Frontal cortex (tissue), 4 donors: ENCODE measurements at places on chromosomes 3 and 15.

DNA sequence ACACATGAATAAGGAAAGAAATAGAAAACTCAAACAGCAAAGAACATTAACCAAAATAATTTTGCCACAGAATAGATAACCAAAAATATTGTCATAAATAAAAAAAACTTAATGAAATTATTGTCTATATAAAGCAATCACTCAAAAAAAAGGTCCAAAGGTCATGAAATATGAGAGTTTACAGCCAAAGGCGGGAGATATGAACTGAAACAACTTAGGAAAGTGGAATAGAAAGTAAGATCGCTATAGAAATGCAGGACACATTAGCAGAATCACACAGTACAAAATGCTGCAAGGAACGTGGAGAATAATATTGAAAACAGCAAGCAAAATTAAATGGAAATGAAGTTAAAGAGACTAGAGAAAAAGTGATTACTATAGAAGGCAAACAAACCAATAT lies 375.0 kb upstream of the ARHGEF26 start:
- no peak for DNase-seq

GRCh38 chr3:188941103-188941502 lies 230.7 kb upstream of the TPRG1 start:
- DNase-seq: no peak

DNA sequence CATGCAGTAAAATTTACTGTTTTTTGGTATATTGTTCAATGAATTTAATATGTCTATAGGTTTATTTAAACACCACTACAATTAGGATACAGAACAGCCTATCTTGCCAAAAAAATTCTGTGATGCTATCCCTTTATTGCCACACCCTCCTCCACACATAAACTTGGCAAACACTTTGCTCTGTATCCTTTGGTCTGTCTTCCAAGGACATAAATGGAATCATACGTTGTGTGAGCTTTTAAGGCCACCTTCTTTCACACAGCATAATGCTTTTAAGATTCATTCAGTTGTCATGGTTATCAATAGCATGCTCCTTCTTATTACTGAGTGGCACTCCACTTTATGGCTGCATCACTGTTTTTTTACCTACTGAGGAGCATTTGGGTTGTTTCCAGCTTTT lies 71.5 kb downstream of the CERS3 start:
- no peak for DNase-seq

- no peak for DNase-seq
These were observed 26.5 kb upstream of the UTS2B start for GRCh38 chr3:191356631-191357439.

DNA sequence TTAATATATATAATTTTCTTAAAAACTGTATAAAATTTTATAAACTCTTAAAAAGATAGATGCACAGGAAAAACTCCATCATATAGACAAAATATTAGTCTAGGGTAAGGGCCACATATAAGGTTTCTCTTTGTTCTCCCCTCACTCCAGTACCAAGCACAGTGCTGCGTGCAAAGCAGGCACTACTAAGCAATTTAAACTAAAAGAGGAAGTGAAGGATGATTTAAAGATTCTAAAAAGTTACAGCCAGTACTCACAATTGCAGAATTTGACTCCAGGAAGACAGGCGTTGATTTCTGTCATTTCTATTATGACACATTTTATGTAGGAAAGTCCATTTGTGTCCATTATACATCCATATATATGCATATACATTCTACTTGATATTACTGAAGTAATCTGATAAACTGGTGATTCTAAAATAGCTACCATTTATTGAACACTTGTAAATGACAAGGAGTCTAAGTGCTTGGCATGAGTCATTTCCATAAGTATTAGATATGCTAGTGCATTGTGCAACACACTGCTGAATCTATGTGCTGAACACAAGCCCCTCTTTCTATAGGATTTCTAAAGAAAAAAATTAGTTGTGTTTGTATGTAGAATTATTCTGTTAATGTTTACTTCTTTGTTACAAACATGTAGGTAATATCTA lies 785.5 kb upstream of the ARRDC4 start:
- DNase-seq: no peak

GRCh38 chr3:21901484-21901883 lies 150.5 kb upstream of the ZNF385D start:
- no peak for DNase-seq

- peak; percentile 7 for DNase-seq
These were observed 808 bp downstream of the ARRDC4 start for GRCh38 chr15:97961067-97961954.

GRCh38 chr3:40304352-40304751 lies 5.2 kb upstream of the EIF1B start:
- no peak for DNase-seq

DNA sequence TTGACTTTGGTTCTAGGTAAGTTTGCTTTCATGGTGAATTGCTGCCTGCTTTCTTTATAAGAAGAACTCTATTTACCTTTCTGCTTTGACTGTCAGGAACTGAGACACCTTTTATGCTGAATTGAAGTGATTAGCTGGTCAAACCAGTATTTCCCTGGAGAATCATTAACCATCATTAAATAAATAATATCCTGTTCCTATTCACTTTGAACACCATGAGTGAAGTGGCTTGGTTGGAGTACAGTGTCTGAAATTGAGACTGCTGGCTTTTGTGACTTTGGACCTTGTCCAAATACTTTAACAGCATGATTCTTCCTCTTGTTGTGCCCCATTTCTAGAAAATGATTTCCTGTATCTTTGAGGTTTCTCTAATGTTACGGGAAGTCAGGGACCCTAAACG lies 5.6 kb upstream of the TMEM62 start:
- DNase-seq: no peak

DNA sequence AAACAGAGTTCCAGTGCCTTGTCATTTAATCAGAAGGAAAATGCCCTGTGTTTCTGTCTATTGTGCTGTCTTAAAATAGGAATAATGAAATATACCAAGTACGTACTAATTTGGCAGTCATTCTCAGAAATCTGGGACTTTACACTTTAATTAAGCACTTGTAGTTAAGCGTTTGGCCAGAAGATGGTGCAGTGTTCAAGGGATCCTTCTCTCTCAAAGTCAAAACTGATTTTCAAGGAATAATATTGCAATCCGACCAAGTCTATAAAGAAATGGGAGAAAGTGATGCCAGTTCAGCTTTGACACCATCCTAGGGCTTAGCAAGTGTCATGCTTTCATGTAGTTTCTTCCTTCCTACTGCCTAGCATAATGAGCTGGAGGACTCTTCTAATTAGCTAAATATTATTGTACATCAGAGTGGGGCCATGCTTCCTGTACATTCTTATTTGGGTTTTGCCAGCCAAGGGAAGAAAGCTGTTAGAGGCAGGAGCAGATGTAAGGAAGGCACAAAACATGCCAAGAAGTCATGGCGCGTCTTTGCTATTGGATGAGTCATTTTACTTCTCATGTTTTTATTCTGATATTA lies 64.8 kb downstream of the SAMMSON start:
- no peak for DNase-seq

- no peak for DNase-seq
These were observed 73.0 kb upstream of the PROK2 start for GRCh38 chr3:71857956-71858355.

DNA sequence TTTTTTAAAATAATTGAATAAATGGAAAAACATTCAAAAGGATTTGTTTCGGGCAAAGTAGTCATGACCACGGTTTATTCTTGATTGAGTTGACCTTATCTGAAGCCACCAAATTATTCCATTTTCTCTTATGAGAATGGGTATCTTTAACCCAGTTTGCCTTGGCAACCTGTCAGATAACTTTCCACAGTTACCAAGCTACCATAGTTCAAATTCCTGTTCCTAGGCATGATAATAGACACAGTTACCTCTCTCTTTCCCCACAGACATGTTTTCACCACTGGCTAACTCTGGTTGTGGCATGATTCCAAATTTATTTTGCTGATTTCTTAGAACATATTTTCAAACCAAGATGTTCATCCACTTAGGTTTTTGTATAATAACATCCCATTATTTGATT lies 84.9 kb downstream of the NECTIN3 start:
- DNase-seq: no peak
